NCI-H1436 (cell line): ENCODE measurements at places on chromosomes 1 and 21.

DNA sequence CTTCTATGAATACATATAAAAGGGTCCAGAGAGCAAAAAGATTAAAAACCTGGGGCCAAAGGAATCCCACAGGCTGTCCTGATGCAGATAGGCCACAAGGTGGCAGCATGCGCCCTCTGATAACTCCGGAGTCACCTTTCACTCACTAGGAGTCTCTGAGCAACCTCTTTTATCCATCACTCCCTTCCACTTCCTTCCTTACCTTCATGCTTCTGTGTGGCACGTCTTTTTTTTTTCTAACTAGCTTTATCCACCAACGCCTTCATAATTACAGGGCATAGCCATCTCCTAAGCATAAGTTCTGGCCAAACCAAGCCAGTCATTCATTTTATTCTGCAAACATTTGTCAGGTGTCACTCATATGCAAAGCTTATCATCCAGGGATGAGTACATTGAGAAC, 3.9 kb upstream of the PGLYRP4 start:
- DNase-seq = peak; percentile 72

DNA sequence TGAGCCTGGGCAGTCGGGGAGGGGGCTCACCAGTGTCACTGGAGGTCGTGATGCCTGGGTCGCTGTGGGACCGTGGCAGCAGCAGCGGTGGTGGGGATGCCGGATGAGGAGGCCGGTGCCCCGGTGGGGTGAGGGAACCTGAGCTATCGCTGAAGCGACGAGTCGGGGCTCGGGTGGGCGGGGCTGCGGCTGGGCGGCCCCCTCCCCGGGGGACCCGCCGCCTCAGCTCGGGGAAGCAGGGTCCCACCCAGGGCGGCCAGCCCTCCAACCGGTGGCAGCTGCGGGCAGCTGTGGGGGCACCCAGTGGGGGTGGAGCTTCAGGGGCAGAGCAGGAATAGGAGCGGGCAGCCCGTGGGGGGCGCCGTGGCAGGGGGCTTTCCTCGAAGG, 5.0 kb downstream of the ENTREP3 start:
- no peak for DNase-seq

GRCh38 chr1:216346526-216346925, 76.7 kb downstream of the USH2A start:
- no peak for DNase-seq

GRCh38 chr1:220342853-220343252, 70.6 kb upstream of the RAB3GAP2 start:
- DNase-seq = no peak

- no peak for DNase-seq
These were observed 1.3 kb downstream of the SMG5 start for GRCh38 chr1:156281281-156281680.

- DNase-seq = no peak
These were observed 156.3 kb downstream of the VPS13D start for GRCh38 chr1:12386130-12386529.

- DNase-seq = no peak
These were observed 7.2 kb downstream of the APCS start for GRCh38 chr1:159594625-159595405.

DNA sequence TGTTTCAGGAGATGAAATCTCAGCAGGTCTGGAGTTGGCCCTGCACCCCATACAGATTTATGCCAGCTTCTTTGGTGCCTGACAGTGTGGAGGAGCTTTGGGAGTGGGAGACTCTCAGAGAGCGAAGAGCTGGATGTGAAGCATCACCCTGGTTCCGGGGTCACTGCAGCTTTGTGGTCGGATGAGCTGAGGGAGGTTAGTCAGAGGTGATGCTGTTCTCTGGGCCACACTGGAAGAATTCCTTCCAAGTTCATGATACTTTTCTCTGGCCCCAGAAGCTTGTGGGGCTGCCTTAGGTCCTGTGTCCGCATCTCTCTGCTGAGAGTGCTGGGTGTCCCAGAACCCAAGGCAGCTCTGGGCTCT, 467.8 kb downstream of the CAMTA1 start:
- no peak for DNase-seq

DNA sequence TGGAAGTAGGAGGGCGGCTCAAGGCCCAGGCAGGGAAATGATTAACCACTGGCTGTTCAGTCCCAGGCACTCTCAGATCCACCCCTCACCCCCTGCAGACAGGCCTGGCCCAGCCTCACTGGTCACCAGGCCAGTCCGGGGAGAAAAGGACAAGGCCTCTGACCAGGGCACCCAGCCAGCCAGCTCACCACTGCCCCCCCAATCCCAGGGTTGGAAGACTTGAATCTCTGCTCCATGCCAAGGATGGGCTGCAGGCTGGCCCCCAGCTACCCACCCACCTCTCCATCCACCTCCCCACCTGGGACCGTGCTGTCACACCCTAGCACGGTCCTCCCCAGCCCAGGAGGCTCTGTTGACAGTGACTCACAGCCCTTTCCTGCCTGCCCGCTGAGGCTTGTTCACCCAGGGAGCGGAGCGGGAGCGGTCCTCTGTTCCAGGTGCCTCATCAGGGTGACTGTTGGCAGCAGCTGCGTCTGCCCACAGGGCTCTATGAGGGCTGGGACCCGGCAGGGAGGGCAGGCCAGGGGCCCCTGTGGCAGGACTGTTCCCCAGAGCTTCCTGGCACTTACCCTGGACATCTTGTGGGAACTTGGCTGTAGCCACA, 2.2 kb downstream of the LAD1 start:
- no peak for DNase-seq

- peak; percentile 44 for DNase-seq
These were observed 31.1 kb upstream of the MTF1 start for GRCh38 chr1:37890378-37891014.

DNA sequence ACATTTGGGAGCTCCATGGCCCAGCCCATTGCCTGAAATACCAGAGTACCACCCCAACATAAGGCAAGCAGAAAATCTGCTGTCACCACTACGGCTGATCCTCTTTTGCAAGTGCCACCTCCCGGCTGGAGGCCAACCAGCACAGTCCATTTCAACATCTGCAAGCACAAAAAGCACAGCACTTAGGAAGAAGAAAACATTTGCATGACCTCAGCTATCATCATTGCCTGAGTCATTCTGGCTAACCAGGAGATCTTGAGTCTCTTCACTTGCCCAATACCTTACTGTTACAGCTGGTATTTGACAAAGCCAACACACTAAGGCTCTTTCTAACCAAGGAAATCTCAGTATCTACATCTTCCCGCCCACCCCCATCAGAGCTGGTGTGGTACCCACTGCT, 55.9 kb downstream of the NEK7 start:
- no peak for DNase-seq

DNA sequence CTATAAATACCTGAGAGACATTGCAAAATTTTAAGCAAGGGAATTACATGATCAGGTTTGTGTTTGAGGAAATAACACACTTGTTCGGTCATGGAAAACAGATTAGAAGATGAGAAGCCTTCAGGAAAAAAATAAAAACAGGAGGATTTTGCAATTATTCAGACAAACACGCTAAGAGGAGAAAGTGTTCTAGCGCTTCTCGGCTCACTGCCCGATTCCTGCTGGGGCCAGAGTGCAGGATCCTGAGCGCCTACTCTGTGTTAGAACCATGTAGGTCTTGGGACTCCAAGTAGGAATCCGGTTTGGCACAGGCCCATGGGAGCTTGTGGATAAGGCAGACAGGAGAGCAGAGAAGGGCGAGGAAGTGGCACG, 8.1 kb upstream of the PRELP start:
- DNase-seq = no peak

GRCh38 chr21:45607021-45607908, 36.3 kb upstream of the PCBP3 start:
- no peak for DNase-seq

GRCh38 chr1:58899587-58900271, 115.9 kb upstream of the JUN start:
- DNase-seq = no peak

DNA sequence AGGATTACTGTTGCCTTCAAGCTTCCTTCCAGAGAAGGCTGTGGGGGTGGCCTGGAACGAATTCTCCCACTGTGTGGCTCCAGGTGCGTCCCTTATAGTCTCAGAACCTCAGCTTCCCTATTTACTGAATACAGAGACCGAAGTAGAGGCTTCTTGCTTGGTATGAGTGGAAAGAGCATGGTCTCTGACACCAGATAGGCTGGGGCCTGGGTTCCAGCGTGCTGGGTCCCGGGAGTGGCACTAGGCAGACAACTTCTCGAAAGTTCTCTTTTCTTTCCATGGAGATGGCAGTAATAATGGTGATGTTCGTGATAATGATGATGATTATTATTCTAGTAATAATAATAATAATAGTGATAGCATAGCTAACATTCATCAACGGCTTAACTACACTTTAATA, 161.7 kb downstream of the PTPRU start:
- DNase-seq = no peak

DNA sequence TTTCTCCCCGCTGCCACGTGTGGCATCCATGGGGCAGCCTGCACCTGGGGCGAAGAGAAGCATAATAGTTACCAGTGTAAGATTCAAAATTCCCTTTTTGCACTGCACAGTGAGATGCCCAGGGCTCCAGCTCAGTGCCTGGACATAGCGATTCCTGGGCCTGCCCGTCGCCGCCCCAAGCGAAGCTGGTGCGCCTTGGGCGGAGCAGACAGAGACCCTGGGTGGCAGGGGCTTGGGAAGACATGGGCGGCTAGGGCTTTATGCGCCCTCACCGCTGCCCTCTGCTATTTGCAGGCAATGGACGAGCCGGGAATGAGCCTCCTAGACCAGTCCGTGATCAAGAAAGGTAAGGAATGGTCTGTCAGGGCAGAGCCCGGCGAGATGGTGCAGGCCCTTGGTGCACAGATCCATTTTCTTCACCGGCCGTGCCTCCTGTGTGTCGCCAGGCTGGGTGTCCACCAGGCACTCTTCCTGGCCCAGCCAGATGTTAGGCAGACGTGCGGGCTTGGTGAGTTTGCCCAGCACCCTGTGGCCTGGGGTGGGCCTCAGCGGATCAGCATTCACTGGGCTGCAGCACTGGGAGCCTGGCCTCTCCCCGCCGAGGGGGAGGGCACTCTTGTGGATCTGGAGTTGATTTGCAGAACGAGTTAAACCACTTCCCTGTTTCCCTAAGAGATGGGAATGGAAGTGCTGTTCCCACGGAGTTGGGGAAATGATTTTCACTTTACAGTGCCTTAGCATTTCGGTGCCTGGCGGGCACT, 1.7 kb downstream of the TFAP2E start:
- DNase-seq = no peak

DNA sequence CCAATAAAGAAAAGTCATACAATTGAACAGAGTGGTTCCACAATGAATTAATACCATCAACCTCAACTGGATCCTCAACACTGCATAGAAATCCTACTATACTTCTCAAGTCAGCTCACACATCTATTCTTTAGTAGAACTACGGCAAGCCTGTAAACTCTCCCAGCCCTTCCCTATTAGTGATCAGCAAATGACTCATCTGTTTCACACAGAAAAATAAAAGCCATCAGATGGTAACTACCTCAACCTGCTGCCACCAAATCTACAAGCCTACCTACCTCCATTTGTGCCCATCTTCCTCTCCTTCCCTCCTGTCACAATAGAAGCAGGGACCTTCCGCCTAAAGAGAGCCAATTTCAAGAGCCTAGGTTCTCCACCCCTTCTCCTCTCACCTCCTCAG, 63.6 kb downstream of the DMAP1 start:
- no peak for DNase-seq

- DNase-seq = no peak
These were observed 631.8 kb downstream of the AJAP1 start for GRCh38 chr1:5286244-5286643.

DNA sequence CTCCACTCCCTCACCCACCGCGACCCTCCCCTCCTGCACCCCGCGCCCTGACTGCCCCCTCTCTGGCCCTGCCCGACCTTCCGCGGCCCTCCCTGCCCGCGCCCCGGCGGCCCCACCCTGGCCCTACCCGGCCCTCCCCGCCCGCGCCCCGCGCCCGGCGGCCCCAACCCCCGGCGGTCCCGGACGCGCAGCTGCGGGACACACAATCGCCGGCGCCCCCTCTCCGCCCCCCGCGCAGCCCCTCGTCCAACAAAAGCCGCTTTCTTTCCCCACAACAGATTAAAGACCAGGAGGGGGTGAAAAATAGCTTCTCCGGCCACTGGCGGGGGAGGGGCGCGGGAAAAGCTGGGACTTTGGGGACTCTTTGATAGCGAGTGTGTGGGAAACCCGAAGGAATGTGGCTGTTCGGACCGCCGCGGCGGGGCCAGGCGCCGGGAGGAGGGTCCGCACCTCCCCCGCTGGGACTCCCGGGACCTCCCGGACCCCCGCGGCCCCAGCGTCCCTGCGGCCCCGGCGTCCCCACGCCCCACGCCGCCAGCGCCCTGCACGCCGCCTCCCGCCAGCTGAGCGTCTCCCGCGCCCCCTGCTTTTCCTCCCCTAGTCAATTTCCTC, 8.8 kb upstream of the ID3 start:
- no peak for DNase-seq

GRCh38 chr1:31793086-31793485, 22.7 kb downstream of the SPOCD1 start:
- no peak for DNase-seq

DNA sequence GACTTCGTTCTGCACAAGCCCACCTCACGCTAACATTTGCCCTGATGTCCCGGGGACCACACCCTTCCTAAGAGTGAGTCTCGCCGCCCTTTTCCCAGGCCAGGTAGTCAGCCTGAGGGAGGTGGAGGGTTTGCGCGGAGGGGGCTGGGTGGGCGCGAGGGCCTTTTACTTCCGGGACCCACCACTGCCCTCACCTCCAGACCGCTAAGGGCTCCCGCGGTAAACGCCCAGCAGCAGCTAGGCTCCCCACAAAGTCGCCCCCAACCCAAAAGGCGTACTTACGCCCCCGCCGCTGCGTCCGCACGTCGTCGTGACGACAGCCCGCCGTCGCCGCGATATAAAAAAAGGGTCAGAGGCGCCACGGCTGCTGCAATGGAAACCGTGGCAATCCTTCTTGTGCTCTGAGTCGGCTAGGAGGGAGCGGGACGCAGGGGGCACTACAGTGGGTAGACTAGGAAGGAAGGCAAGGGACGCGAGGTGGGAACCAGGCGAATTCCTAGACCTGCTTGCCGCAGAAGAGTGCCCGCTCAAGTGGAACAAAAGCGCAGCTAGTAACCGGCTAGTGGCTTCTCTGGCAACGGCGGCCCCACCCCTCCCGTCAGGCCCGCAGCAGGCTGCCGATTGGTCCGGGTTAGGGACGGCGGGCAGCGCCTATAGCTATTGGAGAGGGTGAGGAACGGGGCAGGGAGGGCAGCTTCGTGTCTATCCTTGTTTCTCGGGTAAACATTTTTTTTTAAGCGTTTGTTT, at the start of gene ODF2L:
TSS of gene ODF2L (minus strand) at position 573 of the 747 bp plus-strand sequence. CDS start 9,296 bp downstream, outside the sequence.
- peak; percentile 81 for DNase-seq

- no peak for DNase-seq
These were observed 198.1 kb downstream of the SLC35F3 start for GRCh38 chr1:234102583-234102982.
